ENCODE measurements at places on chromosomes 4 and X.

DNA sequence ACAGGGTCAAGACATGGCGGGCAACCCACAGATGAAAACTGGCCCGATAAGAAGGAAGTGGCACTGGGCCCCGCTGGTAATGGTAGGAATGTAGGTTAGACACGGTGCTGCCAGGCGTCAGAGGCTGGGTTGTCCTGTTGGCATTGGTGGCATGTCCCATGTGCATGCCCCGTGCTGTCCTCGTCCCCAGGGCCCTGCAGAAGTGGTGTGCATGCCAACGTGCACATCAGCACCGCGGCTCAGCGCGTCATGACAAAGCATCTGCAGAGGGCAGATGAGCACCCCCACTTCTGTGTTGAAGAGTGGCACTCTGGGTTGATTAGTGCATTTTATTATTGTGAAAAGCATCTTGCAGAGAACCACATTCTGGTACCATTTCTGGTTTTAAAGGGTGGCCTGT lies 35.6 kb downstream of the NELFA start:
- DNase-seq, result no peak

DNA sequence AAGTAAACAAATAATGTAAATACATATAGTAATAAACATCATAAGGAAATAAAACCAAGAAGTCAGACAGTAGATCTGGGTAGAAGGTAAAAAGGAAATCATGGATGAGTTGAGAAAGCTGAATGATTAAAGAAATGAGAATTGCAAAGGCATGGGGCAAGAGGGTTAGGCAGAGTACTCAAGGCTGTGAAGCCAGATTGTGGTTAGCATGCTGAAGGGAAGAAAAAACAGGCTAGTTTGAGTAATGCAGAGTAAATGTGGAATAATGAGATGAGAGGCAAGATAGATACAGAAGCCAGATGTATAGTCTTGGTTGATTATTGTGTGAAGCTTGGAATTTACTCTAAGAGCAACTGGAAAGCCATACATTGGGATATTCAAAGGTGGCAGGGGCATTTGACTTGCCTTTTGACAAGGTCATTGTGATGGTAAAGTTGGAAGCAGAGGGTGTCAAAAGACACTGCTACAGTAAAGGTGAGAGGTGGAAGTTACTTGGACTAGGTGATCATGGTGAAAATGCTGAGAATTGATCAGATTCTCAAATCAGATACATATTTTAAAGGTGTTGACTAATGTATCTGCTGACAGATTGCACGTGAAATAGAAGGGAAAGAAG lies 307.0 kb downstream of the FSTL5 start:
- no peak for DNase-seq

- no peak for DNase-seq
Measured at GRCh38 chr4:71187404-71188155, 151.2 kb upstream of the SLC4A4 start.

GRCh38 chr4:91519155-91519554 lies 784.6 kb upstream of the GRID2 start:
- no peak for DNase-seq

GRCh38 chr4:85861064-85861765 lies 386.3 kb downstream of the ARHGAP24 start:
- DNase-seq, result no peak

- no peak for DNase-seq
Measured at GRCh38 chr4:189530848-189531247, 409.8 kb upstream of the FRG1 start.

DNA sequence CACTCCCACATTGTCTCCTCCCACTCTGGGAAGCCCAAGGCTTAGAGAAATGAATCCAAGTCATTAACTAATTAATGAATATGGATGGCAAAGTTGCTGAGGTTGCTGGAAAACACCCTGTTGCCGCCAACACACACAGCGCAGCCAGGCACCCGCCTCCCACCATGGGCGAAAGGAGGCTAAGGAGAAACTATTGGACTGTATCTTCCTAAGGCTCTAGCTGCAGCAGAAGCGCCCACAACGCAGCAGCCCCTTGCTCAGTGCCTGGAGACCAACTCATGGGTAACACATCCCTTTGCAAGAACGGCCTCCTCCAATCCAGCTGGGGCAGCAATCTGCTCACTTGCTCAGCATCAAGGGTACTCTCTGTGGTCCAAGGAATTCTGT lies 34.2 kb downstream of the TSC22D3 start:
- DNase-seq, result no peak
